Hepatocyte (in vitro differentiated cells): ENCODE measurements at places on chromosomes 5 and 9.

- no peak for DNase-seq
Observed at GRCh38 chr9:106784076-106784475, 78.9 kb upstream of the ZNF462 start.

GRCh38 chr9:82805027-82805426 is 257.9 kb downstream of the RASEF start:
- DNase-seq = no peak

GRCh38 chr9:112218908-112219307 is 43.8 kb upstream of the SUSD1 start:
- DNase-seq = no peak

DNA sequence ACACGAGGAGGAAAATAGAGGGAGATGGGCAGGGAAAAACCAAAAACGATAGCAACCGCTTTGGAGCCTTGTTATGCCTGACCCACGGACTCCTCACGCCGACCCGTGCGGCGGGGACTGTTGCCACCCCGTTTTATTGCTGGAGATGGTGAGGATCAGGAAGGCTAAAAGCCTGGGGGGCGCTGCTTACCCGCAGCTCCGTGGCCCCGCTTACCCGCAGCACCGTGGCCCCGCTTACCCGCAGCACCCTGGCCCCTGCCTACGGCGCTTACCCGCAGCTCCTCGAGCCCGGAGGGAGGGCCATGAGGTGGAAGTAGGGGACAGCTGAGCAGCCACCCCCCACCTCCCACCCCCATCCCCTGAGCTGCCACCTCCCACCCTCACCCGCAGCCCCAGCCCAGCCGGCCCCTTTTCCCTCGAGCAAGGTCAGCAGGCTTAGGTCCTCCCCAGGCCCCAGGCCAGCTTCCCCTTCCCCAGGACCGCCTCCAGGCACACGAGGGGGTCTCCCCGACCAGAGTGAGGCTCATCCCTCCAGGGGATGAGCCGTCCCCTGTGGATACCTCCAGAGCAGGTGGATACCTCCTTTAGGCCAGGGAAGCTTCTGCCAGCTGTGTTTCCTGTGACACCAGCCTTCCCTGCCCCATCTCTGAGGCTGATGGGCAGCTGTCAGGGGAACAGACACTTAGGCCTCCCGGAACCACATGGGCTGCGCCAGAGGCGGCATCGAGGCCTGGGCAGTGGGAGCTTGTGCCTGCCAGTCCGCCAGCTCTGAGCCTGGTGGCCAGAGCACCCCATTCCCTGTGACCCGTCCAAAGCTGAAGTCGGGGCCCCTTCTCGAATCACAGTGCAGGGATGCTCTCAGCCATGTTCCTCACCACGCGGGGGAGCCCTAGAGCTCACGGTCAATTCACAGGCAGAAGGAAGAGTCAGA is 92.3 kb downstream of the LMX1B start:
- peak; percentile 53 for DNase-seq

- DNase-seq = no peak
Observed at GRCh38 chr5:172729588-172729987, 41.4 kb downstream of the DUSP1 start.

- DNase-seq = no peak
Observed at GRCh38 chr5:143065185-143065965, 295.2 kb downstream of the ARHGAP26 start.

DNA sequence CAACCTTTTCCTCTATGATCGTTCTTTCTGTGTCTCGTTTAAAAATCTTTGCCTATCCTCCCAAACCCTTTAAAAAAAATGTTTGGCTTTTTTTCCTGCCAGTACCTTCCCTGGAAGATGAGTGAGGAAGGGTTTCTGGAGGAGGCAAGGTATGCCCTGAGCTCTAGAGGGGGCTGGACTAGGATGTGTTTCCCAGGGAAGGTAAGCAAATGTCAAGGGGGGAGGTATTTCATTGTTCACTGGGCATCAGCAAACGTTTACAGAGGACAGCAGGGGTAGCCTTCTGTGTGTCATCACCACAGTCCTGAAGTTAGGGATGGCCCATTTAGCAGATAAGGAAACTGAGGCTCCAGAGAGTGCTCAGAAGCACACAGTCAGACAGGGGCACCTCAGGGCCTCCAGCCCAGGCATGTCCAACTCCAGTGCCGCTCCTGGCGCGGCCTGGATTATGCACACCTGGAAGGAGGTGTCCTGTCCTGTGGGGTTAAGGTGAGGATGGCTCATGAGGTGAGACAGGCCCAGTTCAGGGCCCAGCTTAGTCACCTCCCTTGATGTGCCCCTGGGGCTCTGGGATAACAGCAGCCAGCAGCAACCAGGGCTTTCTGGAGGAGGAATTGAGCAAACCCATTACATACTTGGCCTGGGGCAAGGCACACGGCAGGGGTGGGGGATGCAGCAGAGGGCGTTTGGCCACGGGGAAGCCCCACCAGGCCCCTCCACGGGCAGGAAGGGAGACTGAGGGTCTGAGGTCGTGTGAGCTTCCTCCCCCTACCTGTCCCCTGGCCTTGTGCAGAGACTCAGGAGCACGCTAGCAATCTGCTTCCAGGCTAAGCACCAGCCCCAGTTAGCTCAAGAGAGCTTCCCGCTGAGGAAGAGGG is 100.3 kb upstream of the LMX1B start:
- DNase-seq = no peak

DNA sequence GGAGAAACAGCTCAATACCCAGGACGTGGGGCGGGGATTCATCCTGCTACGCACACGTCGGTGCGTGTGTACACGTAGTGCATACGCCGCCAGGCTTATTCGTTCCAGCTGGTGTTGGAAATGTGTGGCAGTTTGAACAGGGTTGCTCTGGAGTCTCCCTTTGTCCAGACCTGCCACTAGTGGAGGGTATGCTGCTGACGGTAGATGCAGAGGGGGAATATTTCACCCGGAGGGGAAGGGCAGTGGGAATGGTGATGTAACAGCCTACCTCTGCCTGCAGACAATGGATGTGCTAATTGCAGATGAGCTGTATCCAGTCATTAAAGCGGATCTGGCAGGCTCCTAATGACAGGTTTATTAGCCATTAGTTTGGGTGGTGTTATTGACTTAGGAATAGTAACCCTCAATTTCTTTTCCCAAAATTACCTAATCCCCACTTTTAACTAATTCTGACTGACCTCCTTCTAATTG is 142.7 kb downstream of the PAX5 start:
- DNase-seq = no peak

DNA sequence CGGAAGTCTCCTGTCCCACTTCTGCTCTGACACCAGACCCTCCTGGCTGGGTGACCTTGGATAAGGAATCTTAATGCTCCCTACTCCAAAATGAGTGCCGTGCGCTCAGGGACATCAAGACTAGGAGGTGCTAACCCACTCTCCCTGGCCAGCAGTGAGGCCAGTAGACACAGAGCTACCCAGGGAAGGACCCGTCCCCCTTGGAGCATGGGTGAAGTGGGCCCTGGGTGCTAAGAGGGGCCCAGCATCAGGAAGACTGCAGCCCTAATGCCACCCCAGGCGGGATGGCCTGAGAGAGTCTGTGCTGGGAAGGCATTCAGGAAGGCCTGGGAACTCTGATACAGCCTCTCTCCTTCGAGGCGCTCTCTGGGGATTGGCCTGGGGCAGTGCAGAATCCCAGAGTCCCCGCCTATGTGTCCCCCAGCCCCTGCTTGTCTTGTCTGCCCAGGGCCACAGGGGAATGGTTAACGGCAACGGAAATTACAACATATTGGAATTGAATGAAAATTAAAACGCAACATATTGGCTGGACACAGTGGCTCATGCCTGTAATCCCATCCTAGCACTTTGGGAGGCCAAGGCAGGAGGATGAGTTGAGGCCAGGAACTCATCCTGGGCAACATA is 29.7 kb upstream of the RNU6ATAC start:
- no peak for DNase-seq

DNA sequence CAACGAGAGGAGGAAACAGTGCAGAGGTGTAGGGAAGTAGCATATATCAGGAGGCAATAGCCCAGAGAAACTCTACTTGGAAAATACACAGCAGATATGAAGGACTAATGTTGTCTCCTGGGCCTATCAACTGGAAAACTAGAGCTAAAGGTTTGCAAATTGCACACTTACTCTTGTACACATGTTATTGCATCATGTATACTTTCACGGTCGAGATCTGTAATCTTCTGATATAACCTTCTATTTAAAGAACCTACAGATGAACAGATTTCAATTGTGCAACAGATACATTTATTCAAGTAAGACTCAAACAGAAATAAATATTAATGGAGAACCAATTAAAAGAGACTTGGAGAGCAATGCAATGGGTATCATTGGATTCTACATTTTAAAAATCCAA is 256.3 kb upstream of the TMEM161B start:
- no peak for DNase-seq

DNA sequence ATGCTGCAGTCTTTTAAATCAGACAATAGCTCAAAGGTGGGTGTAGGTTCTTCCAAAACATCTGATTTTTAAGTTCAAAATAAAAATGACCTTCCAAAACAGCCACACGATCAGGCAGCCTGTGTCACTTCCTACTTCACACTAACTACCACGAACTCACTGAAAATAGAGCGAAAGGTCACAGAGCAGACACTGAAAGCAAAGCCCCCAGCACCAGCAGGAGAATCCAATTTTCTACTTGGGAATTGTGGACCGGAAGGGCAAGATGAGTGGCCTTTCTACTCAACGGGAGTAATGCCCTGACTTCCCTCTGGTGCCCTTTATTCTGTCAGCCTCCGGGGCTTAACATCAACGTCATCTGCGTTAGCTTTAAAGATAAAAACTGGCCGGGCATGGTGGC is 107.8 kb upstream of the FAM120A start:
- no peak for DNase-seq

GRCh38 chr5:119418606-119419100 is 33.6 kb upstream of the HSD17B4 start:
- peak; percentile 28 for DNase-seq

DNA sequence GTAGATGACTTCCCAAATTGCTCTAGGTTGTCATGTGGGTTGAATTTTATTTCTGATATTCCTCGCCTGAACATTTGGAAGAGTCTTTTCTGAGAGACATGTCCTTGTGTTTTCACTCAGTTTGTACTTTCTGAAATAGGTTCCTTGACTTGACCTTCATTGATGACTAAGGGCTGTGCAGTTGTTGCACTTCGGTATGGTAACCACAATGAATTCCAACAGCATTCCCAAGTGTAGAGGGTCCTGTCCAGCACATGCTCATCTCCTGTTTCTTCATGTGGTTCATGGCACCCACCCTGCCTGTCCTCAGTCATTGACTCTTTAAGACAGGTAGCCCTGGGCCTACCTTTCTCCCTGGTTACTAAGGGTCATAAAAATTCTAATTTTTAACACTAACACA is 527.8 kb downstream of the MTRR start:
- DNase-seq = no peak

- DNase-seq = no peak
Observed at GRCh38 chr5:175887463-175887862, 16.1 kb downstream of the CPLX2 start.

GRCh38 chr5:33892620-33893137 is 889 bp upstream of the ADAMTS12 start:
- DNase-seq = peak; percentile 51

GRCh38 chr5:50874306-50875001 is 208.0 kb downstream of the PARP8 start:
- peak; percentile 6 for DNase-seq

- DNase-seq = no peak
Observed at GRCh38 chr9:35520364-35520710, 30.4 kb downstream of the RUSC2 start.

DNA sequence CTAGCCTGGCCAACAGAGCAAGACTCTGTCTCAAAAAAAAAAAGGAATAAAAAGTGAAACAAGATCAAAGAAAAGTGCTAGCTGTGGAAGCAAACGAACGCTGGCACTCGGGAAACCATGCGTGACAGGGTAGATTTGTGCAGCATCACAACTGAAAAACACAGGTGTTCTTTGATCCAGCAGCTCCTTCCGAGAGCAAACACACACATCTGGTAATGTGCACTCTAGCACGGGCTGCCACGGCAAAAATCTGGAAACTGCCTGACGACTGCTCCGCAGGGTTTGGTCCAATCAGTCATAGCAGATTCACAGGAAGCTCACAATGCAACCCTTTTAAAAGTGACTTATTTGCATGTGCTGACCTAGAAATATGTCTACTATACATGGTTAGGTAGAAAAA is 80.0 kb downstream of the SYK start:
- no peak for DNase-seq

GRCh38 chr5:139140591-139141071 is 57.5 kb downstream of the SIL1 start:
- no peak for DNase-seq

- DNase-seq = no peak
Observed at GRCh38 chr9:131191857-131192256, 66.5 kb downstream of the NUP214 start.

GRCh38 chr9:95143591-95144561 is 173.6 kb downstream of the FANCC start:
- DNase-seq = peak; percentile 71

DNA sequence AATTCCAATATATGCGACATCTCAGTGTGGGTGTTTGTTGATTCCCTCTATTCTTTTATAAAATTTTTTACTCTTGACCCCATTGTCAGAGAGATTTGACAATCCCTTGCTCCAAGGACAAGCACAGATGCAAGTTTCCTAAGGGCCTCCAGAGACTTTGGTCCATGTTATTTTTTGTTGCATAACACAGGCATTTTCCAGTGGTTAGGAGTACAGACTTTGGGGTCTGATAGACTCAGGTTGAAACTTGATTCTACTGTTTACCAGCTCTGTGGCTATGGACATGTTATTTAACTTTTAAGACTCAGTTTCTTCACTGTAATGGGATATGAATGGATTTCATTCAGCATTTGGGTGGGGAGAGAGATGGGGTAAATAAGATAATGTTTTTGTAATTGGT is 361.3 kb downstream of the ENC1 start:
- no peak for DNase-seq

DNA sequence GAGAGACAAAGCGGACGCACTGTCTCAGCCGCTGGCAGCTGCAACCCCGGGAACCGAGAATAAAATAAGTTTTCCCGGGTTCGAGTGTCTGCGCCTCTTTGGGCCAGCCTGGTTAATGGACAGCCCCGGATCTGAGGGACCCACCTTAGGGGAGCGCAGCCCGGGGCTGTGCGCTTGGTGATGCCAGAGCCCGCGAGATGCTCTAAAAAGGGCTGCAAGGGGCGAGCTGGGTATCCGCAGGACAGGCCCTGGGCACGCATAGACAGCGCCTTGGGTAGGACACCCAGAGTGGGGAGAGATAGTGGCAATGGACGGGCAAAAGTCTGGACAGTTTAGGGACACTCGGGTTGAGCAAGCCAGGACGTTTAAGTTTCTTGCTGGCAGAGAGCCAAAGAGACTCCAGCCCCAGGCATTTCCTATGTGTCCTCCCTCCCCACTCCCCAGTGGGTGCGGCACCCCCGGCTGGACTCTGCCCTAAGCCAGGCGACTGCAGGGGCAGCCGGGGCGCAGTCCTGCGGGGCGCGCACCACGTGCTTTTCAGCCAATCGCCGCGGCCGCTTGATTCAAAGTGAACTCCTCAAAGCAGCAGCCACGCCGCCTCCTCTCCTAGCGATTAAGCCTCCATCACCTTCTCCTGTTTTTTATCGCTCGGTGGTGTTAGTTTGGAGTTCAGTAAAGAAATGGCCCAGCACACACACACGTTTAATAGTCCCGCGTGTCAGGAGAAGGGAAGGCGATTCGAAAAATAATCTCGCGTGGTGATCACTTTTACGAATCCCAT is 616 bp upstream of the ENC1 start:
- peak; percentile 95 for DNase-seq

GRCh38 chr9:93187047-93187446 is 3.1 kb downstream of the WNK2 start:
- DNase-seq = no peak
